ENCODE measurements at places on chromosomes 5 and 9. TPM values are rescaled to one million over a fixed set of nuclear protein-coding genes. Genes with fewer than 3 reads are reported as not detected.

GDNF gene
- total RNA-seq, result not detected

PKD2L2 gene
- total RNA-seq, result 0.48 TPM

PTGDS gene
- total RNA-seq, result 6,152 TPM

C5 gene
- 1.0 TPM for total RNA-seq

ENDOG gene
- 89.0 TPM for total RNA-seq

CCDC107 gene
- 48.4 TPM for total RNA-seq

VLDLR gene
- total RNA-seq, result 121 TPM

JAK2 gene
- 12.7 TPM for total RNA-seq

QRFP gene
- not detected for total RNA-seq

DNA sequence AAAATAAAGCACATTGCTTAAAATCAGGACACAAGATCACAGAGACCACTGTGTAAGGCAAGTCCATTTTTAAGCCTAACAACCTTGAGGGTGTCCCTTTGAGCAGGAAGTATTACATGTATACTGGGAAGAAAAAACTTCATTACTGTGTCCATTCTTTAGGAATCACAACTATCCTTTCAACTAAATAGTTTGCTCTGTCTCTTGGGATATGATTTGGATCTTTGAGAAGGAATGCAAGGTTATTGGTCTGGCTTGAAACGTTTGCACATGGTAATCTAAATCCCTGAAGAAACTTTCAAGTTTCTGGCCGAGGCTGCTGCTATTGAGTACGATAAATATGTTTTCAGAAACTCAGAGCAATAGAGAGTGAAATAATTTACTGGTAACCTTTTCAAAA lies 923.0 kb upstream of the SEMA6A start:
- no peak for DNase-seq

DNA sequence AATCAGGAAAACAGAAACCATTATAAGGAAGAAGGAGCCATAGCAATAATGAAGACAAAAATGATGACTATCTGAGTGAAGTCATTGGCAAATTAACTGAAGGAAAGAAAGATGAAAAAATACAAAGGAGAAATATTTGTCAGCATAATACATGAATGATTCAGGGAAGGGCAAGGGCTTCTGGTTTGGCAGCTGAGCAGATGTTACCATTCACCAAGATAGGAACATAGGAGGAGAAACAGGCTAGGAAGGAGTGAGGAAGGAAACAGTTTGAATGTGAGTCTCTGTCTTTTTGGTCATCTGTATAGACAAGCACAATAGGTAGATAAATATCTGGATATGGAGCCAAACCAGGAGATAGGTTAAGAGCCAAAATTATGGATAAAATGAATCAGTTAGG lies 296.0 kb downstream of the ISL1 start:
- DNase-seq, result no peak

DNA sequence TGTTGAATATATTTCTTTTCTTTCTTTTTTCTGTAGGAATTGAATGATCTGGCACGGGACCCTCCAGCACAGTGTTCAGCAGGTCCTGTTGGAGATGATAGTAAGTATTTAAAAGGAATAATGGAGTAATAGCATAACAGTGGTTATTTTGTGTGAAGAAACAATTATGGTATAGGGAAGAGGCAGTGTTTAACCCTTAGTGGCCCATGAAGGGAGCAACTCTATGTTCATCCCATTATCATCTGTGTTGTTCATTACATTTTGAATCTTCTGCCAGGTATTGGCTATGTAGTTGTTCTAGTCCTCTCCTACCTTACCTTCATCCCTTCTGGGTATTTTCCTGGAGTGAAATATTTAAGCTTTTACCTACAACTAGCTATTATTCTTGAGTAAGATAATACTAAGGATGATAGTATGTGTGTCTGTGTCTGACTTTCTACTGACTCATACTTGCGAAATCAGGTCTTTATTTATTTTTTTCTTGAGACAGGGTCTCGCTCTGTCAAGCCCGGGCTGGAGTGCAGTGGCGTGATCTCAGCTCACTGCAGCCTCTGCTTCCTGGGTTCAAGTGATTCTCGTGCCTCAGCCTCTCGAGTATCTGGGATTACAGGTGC lies 39.3 kb downstream of the UBE2D2 start:
- no peak for DNase-seq

DNA sequence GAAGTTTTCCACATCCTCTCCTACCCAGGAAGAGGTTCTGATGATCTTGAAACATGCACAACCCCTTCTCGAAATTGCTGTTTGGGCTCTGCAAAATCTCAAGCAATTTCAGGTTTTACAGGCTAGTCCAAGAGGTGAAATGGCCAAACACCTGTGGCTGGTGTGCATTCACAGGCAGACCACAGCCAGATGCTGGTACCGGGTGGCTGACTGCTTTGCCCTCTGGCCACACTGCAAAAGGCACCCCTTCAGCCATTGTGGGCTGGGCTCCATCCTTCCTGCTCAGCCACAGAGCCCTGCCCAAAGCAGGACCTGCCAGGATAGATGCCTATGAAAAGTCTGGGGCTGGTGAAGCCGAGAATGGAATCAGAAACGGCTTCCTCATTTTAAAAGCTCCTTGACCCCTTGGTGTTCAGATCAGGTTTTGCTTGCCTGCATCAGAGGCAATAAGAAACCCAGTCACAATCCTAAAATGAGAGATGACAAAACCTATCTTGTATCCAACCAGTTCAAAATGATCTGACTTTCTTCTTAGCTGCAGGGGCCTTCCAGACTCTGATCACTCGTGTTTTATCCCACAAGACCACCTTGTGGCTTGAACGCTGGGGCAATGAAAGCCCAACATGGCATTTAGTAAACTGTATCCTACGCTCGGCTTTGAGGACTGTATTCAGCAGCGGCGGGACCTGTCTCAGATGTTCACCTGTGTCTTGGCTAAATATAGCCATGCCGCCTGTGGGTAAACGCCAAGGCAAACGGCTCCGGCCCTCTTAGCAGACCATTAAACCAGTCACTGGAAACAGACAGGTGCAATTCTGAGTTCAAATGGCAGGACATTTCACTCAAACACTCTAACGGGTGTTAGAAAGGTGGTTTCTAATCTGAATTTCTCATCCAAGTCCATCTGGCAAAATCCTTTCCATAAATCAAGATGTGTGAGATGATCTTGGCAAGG lies 49.6 kb downstream of the EPB41L4B start:
- DNase-seq, result no peak

GRCh38 chr9:129885018-129885669 lies 49.9 kb downstream of the USP20 start:
- peak; percentile 63 for DNase-seq

DNA sequence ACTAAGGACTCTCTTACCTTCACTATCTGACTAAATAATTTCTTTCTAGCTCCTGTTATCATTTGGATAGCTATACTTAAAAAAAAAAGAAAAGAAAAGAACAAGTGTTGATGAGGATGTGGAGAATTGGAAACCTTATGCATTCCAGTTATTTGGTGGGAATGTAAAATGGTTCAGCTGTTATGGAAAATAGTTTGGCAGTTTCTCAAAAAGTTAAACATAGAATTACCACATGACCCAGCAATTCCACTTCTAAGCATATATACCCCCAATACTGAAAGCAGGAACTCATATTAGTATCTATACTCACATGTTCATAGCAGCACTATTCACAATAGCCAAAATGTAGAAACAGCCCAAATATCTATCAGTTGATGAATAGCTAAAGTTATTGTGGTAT lies 61.1 kb downstream of the GNA14 start:
- no peak for DNase-seq

GRCh38 chr5:178236679-178237078 lies 4.1 kb upstream of the PHYKPL start:
- peak; percentile 63 for DNase-seq

- DNase-seq, result no peak
Observed at GRCh38 chr5:143985832-143986515, 174.0 kb downstream of the HMHB1 start.

- DNase-seq, result no peak
Observed at GRCh38 chr5:35478856-35479682, 138.6 kb upstream of the SPEF2 start.

GRCh38 chr5:72855821-72856220 lies 39.4 kb downstream of the TNPO1 start:
- DNase-seq, result no peak

- DNase-seq, result no peak
Observed at GRCh38 chr9:127149463-127150390, 27.3 kb upstream of the ANGPTL2 start.

DNA sequence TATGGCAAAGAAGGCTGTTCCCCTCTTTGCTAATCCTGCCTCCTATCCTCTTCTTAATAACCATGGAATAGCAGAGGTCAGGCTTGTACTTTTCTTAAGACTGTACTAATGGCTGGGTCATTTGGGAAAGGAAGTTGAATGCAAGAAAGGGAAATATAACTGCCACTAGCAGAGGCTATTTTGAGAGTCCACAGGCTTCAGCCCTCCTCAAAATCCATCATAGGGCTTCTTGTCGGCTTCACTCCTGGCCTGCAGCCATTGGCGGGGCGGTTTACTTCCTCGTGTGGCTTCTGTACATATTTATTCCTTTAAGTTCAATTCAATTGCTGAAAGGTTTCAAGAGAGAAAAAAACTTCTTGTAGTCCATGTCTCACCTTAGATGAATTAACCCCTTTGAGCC lies 2.8 kb upstream of the PARP8 start:
- DNase-seq, result peak; percentile 82

- DNase-seq, result no peak
Observed at GRCh38 chr5:172365948-172366608, 82.5 kb upstream of the UBTD2 start.

DNA sequence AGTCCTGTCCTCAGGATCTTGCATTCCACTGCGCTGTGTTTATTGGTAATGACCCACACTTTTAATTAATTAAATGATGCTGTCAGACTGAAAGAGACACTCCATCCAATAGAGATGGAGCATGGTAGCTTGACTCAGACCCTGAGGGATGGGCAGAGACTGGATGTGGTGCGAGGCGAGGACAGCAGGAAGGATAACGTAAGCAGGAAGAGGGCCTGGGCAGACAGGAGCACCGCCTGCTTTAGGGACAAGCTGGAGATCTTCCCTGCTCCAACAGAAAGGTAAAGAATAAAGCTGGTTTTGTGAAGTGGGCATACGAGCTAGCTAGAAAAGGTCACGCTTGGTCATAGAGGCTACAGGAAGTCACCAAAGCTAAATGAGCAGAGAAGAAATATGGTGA lies 3.6 kb upstream of the DOCK8 start:
- DNase-seq, result no peak

DNA sequence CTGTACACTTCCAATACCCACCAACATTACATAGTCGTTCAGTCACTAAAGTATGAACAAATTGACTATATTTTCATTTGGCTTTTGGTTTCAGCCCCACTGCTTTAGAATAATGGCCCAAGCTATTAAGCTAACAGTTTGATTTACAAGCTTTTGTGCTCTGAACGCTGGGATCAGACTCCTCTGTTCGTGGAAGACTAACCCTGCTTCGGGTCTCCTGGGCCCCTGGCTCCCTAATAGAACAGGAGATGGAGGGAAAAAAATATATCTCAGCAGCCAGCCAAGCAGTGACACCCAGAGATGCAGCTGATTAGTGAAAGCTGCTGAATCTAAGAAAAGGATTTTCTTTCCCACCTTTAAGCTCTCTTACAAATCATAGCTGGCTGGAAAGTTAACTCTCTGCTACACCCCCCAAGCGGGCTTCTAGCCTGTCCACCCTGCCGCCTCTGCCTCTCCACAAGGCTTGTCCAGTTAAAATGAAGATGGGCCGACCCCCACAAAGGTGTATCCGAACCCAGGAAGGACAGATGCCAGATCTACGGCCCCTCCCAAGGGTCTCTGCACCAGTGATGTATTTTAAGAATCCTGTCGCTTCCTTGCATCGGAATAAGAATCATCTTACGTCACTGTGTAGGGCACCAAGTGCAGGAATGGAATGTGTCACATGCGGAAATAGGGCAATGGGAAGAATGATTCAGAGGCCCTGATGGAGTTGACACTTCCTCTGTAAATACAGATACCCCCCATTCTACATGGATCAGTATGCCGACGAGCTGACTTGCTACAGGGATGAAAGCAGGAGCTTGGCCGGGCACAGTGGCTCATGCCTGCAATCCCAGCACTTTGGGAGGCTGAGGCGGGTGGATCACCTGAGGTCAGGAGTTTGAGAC lies 33.4 kb upstream of the BARHL1 start:
- DNase-seq, result no peak

DNA sequence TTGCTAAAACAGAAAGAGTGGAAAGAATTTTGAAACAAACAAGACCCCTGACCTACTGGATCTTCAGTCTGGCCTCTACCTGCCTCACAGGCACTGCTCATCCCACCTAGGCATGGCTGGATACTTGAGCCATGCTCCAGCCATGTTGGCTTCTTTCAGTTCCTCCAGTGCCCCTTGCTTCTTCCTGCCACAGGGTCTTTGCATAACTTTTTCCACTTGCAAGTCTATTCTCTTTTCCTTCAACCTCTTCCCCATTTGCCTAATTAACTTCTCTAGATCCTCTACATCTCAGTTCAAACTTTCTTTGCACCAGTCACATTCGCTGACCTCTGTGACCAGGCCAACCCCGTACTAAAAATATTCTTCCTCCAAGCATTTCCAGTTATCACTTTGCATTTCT lies 50.4 kb downstream of the STARD4 start:
- DNase-seq, result no peak

DNA sequence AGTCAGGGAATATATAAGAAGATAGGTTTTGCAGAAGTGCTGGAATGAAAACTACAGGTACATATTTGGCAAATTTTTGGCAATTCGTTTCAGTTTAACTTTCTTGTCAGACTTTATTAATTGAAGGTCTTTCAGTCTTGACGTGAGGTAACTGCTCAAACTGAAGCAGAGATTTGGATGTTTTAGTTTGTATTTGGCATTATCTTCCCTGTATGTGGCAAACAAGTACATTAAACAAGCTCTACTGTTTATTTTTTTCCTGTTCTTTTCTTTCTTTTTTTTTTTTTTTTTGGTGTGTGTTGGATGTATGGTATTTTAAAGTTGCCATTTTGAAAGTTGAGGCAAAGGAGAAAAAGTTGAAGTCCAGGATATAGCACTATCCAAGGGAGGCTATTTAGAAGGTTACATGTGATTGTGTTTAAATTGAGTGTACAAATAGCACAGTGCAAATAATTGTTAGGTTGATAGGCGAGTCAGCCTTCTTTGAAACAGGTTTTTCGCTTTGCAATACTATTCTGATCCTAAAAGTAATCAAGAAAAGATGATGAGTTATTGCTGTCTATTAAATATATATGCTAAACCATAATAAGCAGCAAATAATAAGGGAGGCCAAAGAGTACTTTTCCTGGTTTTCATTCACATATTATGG lies 2.2 kb downstream of the PBX3 start:
- no peak for DNase-seq

GRCh38 chr5:74355041-74355824 lies 285.3 kb downstream of the ENC1 start:
- DNase-seq, result no peak

GRCh38 chr5:127290019-127290945 lies at the start of gene MEGF10:
Gene MEGF10, plus strand, starts transcription at chr5:127290796. Its CDS starts 40,513 bp downstream, at chr5:127331309.
- DNase-seq, result peak; percentile 45
